Activated gamma-delta T cell treated with Interleukin-2 at 50 U/mL for 16 hours (primary cell): ENCODE measurements at places on chromosomes 16 and 17.

- no peak for DNase-seq
These were observed 6.0 kb downstream of the HAGHL start for GRCh38 chr16:732936-733335.

DNA sequence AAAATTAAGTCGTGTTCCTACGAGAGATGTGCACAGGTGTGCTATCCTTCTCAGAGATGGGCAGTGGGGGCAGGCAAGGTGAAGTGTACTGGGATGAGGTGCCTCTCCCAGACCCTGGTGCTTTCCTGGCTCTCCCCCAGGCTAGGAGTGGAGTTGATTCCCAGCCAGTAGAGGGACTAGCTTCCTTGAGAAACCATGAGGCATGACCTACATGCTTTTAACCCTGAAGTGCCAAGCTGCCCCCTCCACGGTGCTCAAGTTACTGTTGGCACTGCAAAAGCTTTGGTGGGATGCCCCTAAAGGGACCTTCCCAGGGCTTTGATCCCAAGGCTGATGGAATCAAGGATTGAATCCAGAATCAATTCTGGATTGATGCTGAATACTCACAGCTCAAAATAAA, 47.0 kb upstream of the SREBF1 start:
- DNase-seq, result no peak

DNA sequence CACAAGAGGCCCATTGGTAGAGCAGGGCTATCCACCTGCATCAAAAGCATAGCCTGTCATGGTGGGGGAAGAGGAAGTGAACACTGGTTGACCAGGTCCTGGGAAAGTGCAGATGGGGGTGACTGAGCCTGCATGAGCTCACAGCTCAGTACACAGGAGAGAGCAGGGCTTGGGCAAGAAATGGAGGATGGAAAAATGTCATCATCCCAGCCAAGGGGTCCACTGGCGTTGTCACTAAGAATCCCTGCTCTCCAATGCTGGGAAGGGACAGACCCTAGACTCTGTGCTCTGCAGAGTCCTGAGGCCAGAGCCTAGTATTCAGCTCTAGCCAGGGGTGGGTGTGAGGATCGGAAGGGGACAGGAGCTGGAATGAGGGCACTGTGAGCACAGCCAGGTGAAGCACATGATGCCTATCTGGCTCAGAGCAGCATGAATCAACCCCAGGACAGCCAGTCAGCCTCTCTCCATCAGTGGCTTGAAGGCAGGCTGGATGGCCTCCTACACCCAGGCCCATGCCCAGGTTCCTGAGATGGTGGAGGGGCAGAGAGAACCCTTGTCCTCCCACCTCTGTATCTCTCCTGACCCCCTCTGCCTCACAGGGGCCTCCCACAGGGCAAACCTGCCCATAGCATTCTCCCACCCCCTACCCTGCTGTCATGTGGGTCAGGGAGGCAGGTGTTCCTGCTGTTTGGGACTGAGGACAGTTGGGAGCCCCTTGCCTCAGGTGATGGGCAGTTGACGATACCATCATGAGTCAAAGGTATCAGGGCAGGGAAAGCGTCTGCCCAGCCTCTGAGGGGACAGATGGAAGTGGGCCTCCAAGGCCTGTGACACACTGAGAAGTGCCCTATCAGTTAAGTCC, 13.8 kb upstream of the CTCF start:
- DNase-seq, result no peak

GRCh38 chr17:50505591-50506130, 2.6 kb upstream of the MYCBPAP start:
- DNase-seq, result no peak

- no peak for DNase-seq
These were observed 113.9 kb downstream of the BANP start for GRCh38 chr16:88064889-88065746.

DNA sequence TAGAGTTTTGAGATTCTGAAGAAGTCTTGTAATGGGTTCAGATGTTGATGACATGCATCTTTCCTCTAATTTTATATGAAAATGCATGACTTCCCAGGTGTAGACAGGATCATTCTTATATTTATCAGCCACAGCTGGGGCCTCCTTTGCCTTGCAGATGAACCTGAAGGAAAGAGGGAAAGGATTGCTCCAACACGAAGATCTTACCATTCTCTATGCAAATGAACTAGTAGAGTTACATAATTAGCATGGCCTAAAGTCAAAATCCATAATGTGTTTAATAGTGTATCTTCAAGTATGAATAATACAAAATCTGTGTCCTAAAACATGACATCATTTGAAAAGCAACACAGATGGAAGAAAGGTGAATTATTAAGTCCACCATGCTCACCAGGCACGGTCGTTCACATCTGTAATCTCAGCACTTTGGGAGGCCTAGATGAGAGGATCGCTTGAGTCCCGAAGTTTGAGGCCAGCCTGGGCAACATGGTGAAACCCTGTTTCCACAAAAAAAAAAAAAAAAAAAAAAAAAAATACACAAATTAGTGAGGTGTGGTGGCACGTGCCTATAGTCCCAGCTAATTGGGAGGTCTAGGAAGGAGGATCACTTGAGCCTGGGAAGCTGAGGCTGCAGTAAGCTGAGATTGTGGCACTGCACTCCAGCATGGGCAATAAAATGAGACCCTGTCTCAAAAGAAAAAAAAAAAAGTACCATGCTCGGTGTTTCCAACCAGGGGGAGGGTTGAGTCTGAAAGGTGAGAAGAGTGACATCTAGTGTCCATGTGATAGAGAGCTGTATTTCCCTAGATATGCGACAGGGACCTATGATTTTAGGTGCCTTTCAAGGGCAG, 6.3 kb downstream of the VWA3A start:
- DNase-seq, result no peak

- no peak for DNase-seq
These were observed 61.0 kb upstream of the CHMP6 start for GRCh38 chr17:80930335-80931279.

- DNase-seq, result no peak
These were observed 121.9 kb downstream of the NPIPB5 start for GRCh38 chr16:22632606-22633005.

DNA sequence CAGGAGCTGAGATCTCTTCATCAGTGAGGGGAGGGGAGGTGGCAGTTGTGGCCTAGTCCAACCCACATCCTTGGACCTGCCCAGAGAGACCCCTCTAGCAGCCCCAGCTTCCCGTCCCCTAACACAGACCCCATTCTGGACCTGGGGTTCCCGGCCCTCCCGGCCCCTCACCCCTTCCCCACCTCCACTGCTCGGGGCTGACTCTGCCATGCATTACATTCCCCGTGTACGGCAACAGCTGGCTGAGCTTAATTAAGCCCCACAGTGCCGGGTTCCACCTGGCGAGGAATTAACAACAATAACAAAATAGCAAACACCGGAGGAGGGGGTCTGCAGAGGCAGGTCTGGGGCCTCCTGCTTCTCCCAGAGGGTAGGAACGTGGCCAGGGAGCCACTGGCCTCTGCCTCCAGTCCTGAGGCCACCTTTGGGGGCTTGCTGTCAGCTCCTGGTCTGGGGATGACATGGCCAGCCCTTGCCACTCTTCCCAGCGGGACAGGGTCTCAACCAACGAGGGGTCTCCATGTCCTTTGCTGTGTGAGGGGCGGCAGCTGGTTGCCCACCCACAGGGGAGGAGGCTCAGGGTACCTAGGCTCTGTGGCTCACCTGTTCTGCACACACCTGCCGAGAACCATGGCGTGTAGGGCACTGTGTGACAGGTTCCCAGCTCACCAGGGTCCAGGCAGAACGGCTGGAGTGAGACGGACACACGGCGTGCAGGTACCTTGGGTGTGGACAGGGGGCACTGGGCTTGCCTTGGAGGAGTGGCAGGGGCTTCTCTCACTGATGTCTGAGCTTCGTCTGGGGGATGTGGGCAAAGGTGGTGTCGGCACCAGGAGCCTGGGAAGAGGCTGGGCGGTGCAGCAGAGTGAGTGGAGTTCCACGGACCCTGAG, 46.9 kb upstream of the CBFA2T3 start:
- DNase-seq, result no peak

DNA sequence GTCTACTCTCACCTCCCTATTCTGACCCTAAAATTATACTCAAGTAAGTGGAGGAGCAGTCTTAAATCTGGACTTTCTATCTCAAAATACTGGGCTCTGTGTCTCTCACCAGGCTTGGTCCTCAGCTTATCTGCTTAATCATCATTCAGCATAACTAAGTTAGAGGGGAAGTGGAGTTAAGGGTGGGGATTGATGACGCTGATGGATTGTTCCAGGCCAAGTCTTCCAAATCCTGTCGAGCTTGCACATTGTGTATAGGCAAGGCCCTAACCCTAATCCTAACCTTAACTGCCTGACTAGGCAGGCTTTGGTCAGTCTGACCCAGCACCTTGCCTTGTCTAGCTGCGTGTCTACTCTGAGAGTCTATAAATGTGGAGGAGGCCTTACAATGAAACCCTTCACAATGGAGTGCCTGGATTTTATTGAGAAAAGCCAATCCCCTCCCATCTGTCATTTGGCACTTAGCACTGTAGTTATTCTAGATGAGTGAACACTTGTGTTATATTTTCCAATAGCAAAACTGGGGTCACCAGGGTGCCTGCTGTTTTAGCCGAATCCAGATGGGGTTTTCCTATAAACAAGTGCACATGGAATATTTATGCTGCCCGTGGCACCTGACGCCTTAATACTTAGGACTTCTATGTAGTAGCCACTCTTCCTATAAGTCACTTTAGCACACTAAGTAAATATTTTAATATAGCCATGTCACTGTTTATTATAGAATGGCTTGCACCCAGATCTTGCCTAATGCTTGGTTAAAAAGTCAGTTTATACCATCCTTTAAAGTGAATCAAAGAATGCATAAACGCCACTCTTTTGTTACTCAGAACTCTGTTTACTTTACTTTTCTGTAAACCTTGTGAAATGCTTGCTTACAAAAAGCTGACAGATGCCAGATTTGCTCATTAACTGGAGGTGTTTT, 193.2 kb upstream of the MYOCD start:
- DNase-seq, result no peak

GRCh38 chr17:40433551-40434415, 9.5 kb upstream of the IGFBP4 start:
- DNase-seq, result no peak

- DNase-seq, result no peak
These were observed 81.2 kb downstream of the C16orf95 start for GRCh38 chr16:87235810-87236515.

DNA sequence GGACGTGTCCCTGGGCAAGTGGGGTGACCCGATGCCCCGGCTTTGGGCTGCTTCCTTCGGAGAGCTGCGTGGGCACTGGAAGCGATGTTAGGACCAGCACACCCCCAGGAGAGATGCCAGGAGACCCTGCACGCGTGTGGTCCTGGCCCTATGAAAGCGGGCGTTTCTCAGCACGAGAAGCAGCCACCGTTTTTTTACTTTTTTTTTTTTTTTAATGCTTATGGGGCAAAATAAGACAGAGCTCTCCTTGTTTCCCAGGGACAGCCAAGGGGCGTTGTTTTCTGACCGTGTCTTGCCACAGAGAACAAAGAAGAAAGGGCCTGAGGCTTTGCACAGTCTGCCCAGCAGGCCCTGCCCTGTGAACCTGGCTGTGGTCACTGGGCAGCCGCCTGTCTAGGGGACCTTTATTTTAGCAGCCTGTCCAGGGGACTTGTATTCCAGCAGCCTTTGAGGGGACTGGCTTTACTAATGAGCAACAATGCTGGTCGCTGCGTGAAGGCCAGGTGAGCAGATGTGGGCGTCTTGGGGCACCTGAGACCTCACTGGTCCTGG, 996 bp downstream of the SLC25A10 start:
- DNase-seq, result no peak

GRCh38 chr17:1727876-1728630, 3.5 kb downstream of the WDR81 start:
- DNase-seq, result no peak
